ENCODE measurements at places on chromosomes 7 and 10.
A peak's percentile ranks its signal among the peaks of the same experiment; 100 is the strongest.

GRCh38 chr7:112105584-112106530, 100.3 kb downstream of the DOCK4 start:
- DNase-seq: no peak

GRCh38 chr7:1858435-1859265, 188.6 kb downstream of the ELFN1 start:
- DNase-seq: no peak

GRCh38 chr10:78260141-78260540, 226.5 kb downstream of the RPS24 start:
- DNase-seq: no peak

DNA sequence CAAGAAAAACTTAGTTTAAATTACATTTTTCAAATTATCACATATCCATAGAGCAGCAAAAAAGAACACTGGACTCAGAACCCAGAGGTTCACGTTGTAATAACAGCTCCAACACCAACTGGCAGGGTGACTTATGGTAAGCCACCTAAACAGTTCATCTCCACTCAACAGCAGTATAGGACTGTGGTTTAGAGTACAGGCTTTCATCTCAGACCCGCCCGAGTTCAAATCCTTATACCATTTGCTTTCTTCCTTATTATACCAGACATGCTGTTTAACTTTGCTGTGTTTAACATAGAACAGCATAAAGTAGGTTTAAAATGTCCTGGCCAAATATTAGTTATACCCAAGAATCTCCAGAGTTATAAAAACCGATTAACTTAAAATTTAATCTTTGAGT, 97.9 kb downstream of the ARHGAP21 start:
- DNase-seq: no peak

DNA sequence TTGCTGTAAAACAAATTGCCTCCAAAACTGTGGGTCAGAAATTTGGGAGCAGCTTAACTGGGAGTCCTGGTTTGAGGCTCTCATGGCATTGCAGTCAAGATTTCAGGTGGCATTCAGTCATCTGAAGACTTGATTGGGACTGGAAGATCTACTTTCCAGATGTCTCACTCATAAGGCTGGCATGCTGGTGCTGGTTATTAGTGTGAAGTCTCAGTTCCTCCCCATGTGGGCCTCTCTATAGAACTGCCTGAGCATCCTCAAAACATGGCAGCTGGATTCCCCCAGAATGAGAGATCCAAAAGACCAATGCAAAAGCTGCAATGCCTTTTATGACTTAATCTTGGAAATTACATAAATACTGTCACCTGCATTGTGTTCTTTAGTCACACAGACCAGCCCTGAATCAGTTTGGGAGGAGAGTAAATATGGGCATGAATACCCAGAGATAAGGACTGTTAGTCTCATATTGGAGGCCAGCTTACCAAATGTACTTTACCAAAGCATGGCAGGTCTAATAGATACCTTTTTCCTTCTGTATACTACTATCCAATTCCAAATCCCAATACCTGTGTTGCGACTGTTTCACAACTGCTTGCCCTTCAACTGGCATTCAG, 6.5 kb upstream of the HERPUD2 start:
- DNase-seq: no peak

DNA sequence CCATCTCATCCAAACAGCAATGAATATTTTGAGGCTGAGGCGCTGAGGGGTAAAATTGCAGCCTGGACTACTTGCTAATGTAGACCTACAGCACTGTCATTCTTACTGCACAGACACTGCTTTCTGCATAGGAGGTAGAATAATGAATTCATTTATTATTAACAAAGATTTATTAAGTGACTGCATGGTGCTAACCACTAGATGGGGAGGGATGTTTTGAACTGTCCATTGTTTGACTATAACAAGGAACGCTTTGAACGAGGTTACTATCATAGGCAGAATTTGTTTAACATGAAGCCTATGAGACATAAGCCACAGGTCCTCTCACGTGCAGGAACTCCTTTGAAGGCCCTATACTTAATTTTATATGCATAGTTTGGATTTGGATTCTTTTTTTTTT, 143.8 kb downstream of the CFTR start:
- no peak for DNase-seq

GRCh38 chr7:100061518-100062193, 12.1 kb downstream of the ZSCAN21 start:
- DNase-seq: no peak

DNA sequence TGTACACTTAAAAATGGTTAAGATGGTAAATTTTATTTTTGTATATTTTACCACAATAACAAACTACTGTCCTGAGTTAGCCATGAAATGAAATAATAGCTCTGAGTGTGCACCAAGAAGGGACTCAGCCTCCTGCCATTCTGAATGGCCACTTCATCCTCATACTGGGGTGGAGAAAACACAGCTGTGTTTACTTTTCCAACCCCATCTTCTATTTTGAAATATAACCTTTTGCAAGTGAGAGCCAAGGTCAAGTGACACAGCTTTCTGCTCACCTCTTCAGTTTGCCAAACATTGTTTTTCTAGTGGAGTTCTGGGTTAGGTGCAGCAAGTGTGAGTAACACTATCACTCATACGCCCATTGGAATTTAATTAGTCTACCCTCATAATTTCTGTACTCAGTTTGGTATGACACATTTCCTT, 107.4 kb upstream of the GLCCI1 start:
- DNase-seq: peak; percentile 48

DNA sequence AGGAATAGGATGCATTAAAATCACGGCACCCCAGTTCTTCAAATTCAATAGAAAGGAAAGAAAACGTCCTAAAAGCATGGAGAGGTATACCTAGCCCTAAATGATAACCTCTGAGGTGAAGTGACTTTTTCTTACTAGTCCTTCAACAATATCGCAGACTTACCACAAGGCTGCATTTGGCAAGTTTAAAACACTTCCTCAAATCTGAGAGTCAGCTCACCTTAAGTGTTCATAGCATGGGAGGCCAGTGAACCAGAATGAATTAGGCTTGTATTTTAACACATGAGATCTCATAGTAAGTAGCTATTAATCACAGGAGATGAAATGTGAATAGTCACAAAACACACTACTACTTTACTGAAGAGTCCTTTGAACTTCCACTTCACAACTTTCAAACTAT, 124.2 kb downstream of the RNF32 start:
- DNase-seq: no peak

- no peak for DNase-seq
These were observed 19.5 kb upstream of the TNPO3 start for GRCh38 chr7:129074361-129074871.

- no peak for DNase-seq
These were observed 724.2 kb downstream of the SORCS1 start for GRCh38 chr10:106440355-106440754.

DNA sequence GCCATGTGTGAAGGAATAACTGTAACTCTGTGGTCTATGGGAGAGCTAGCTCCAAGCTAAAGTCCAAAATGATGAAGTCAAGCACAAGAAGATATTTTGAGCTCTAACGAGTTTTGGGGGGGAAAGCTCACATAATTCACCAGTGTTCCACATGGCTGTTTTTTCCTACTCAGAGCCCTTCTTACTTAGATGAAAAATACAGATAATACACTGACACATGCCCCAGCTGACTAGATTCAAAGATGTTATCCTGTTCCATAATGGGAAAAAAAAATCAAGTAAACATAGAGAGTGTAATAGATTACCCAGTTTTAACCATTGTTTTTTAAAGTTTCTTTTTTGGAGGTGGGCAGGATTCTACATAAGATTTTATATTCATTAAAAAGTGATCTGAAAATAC, 86.6 kb downstream of the PRLHR start:
- no peak for DNase-seq

DNA sequence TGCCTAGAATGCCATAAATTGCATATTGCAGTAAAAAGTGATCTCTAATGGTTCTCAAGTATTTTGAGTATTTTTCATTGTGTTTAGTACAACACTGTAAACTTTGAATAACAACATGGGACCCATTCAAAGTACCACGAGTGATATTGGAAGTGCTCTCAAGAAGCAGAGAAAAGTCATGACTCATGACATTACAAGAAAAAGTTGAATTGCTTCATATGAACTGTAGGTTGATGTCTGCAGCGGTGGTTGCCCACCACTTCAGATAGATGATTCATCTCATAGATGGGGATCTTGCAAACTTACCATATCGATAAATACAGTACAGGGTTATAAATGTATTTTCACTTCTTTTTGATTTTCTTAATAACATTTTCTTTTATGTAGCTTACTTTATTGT, 33.9 kb downstream of the ENTPD1 start:
- no peak for DNase-seq

DNA sequence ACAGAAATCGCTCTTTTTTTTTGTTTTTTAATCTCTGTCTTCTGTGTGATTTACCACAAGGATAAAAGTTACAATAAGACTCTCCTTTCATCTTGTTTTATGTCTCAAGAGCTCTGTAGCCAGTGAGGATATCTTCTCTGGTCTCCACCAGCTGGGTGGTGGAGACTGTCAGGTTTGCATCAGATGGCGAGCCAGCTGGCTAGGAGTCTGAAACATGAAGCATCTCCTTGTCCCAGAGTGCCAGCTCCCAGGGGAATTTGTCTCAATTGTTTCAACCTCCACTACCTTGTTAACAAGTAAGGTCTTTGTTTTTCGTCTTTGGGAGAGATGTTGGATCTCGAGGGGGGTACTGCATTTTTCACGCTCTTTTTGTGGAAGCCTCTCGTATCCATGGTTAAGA, 47.3 kb downstream of the FRMPD2 start:
- DNase-seq: no peak

Data from HS-27A (cell line).